ENCODE measurements at places on chromosomes 16 and 17.
A peak's percentile ranks its signal among the peaks of the same experiment; 100 is the strongest.

DNA sequence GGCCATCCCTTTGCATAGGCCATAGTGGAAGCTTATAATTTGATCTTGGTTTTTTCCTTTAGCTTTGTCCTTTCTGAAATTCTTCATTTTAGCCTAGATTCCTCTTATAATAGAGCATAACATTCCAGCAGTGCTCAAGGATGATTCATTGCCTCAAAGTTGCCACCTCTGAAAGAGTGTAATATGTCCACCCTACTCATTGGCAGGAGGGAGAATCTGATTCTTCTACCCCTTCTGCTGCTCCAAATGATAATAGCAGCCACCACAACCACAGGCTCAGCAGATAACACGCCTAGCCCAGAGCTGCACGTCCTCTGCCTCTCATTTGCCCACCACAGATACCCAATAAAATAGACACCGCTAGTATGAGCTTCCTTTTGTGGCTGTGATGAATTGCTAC, 337.4 kb upstream of the HSBP1 start:
- no peak for DNase-seq

DNA sequence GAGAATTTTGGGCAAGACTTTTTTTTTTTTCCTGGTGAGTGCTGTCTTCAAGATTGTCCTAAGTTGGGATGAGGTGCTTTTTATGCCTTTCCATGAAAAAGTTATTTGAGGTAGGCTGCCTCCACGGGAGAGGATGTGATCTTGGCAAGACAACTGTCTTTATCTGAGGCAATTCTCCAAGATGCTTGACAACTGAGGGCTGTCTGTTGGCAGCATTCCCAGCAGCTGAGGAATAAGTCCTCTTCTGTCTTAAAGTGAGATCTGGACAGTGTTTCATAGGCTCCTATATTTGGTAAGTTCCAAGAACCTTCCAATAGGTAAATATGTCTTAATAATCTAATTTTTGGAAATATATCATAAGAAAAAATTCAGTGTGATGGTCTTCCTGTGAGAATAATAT, 662.0 kb downstream of the CDH11 start:
- no peak for DNase-seq

GRCh38 chr17:73719588-73720071, 75.4 kb upstream of the SDK2 start:
- no peak for DNase-seq

DNA sequence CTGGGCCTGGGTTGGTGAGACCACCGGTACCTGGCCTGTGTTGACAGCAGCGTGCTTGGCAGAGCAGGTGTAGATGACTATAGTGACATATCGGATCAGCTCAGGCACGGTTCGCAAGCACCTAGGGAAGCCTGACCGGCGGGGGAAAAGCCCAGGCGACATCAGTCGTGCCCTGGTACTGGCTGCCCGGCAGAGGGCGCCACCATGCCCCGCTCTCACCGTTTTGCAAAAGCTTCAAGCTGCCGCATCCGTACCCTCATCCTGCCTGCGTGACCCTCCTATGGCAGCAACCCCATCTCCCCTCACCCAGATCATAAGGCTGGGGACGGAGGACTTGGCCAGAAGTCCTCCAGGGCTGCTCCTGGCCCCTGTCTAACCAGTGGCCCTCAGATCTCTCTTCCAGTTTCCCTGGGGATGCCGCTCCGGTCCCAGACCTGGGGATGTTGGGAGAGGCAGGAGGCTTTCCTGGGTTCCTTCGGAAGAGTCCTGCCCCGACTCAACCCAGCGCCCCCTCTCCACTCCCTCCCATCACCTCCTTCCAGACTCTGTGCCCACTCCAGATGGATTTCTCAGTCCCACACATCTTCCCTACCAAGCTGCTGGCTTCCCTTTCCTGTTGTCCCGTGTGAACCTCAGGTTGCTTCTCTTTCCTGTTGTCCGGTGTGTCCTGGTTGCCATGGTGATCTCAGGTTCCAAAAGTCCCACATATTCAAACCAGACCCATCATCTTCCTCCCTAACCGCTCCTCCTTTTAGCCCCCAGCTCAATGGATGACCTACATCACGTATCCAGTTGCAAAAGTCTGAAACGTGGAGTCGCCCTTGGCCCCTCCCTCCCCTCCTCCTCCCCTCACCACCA, 13.7 kb downstream of the ALOX12B start:
- peak; percentile 77 for DNase-seq

DNA sequence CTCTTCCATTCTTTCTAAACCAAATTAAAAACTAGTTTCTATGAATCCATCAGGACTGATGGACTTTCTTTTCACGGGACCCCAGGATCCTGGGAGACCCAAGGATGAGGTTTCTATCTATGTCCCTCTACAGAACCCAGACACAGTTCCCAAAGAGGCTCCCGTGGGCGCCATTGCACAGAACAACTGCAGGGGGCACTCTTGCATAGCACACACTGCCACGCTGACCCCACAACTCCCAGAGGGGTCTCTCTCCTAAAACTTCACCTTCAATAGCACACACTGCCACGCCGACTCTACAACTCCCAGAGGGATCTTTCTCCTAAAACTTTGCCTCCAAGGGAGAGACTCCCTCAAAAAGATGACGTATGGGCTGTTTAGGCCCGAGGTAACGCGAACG, 9.0 kb downstream of the ABR start:
- no peak for DNase-seq

Data from stimulated activated naive B cell treated with anti-CD40 and anti-IgM and Interleukin-4, amounts not matched to agents 10 μg/mL and 1 μg/mL and 100 μg/mL, for 72 hours (primary cell).